ENCODE measurements at places on chromosomes 1 and 21. TPM values are rescaled to one million over a fixed set of nuclear protein-coding genes. Genes with fewer than 3 reads are reported as not detected.

The KLF17 gene
- total RNA-seq, result under 0.01 TPM

The MAP3K21 gene
- total RNA-seq, result 2.9 TPM

- no peak for DNase-seq
These were observed 9.0 kb upstream of the PRDX1 start for GRCh38 chr1:45530632-45531135.

GRCh38 chr1:203364806-203365205 is 13.9 kb upstream of the FMOD start:
- no peak for DNase-seq

DNA sequence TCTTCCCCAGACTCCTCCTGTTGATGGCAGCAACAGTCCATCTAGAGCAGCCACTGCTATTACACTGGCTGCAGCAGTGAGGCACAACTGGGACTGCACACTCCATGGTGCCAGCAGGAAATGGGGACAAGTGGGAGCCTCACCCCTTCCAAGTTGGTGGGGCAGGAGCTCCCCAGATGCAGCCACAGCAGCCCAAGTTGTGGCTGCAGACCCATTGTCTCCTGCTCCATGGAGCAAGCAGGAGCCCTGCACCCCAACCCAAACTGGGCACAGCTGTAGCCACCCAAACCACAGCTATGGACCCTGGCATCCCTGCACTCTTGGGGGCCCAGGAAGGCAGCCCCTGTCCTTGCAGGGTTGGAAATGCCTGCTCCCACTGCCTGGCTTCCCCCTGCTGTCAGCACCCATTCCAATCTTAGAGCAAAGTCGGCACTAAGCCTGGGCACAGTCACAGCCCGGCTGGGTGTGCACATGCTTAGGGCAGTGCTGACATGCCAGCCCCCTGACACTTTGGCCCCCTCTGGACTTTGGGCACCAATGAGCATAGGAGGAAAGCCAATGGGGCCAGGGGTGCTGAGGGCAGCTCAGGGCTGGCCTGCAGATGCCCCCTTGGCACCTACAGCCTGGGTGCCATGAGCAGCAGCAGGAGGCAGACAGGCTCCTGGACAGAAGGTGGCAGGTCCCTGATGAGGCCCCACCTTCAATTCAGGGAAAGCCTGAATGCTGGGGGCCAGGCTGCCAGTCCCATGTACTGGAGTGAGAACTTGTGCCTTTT is 44.0 kb downstream of the MATN1 start:
- no peak for DNase-seq

DNA sequence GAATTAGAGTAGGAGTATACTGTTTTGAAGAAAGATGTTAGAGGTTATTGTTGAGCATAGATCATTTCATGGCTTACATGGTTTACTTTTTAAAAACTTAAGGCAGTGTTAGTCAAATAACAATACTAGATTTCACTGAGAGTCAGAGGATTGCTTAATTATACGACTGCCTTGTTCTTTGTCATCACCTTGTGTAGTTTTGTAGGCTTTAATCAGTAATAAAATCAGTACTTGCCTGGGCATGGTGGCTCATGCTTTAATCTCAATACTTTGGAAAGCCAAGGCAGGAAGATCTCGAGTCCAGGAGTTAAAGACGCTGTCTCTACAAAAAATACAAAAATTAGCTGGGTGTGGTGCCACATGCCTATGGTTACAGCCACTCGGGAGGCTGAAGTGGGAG is 41.3 kb upstream of the GPR52 start:
- DNase-seq, result no peak

GRCh38 chr1:31006747-31007146 is 58.8 kb downstream of the PUM1 start:
- no peak for DNase-seq

The MXRA8 gene
- total RNA-seq, result 10.2 TPM

The DCAF6 gene
- total RNA-seq, result 73.4 TPM

- DNase-seq, result no peak
These were observed 58.7 kb downstream of the IGSF21 start for GRCh38 chr1:18166341-18166740.

- no peak for DNase-seq
These were observed 76.6 kb downstream of the ADCY10 start for GRCh38 chr1:167837326-167837725.

The WNT4 gene
- total RNA-seq, result 3.3 TPM

DNA sequence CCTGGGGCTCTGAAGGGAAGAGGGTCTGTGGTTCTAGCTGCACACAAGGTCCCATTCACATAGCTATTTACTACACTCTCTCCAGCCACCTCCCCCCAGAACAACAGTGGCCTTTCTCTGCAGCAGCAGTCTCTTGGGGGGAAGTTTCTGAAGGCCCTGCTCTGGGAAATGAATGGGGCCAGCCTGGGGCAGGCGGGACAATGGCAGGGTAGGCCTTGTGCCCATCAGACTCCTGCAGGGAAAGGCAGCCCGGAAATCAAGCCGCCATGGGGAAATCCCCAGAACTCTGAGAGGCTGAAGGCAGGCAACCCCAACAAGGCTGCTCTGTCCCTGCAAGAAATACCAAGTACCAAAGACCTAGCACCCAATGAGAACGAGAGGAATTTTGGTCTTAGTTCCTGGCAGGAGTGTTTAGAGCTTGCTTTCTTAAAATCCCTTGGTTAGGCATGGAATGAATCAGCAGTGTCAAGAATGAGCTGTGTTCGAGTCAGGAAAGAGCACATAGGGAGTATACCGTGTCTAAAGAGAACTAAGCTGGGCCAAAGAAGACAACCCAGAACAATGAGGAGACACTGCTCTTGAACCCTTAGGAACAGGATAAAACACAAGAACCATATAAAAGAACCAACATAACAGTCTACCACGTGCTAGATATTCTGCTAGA is 11.3 kb downstream of the ARHGEF11 start:
- DNase-seq, result no peak

- no peak for DNase-seq
These were observed 147.8 kb downstream of the TNFSF18 start for GRCh38 chr1:172902861-172903381.

The NPHP4 gene
- 8.2 TPM for total RNA-seq

GRCh38 chr1:229696385-229696784 is 70.3 kb downstream of the URB2 start:
- no peak for DNase-seq

GRCh38 chr1:92585831-92586230 is 99.1 kb upstream of the GFI1 start:
- no peak for DNase-seq

DNA sequence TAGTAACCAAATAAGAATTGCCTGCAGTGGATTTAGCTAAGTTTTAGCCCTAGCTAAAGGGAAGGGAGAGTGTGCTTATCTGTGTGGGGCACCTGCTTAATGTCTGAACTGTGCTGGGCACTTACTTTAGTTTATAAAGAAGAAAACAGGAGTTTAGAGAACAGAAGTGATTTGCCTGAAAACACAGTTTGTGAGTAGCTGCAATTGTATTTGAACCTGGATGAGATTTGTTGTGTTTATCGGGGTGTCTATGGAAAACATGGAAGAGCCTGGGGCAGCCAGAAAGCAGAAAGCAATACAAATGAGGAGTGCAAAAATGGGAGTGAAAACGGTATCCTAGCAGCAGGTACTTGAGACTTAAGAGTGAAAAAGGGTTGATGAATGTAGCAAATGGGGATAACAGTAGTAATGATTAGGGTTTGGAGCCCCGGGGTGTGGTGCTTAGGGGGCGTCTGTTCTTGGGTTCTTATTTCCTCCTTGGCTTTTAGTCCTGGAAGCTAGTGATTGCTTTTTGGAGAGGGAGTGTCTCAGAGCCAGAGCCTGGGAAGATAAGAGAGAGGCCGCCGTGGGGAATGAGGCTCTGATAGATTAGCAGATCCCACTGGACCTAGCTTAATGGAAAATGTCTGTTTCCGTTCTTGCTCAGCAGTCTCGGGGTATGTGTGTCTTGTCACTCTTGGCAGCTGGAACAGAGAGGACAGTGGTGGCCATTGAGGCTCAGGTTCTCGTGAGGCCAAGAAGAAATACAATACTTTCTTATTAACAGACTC is 5.6 kb downstream of the PRCC start:
- DNase-seq, result no peak

- no peak for DNase-seq
These were observed 339.4 kb upstream of the ESRRG start for GRCh38 chr1:217062586-217062985.

The SPRR4 gene
- not detected for total RNA-seq

The VAMP3 gene
- total RNA-seq, result 28.9 TPM

- peak; percentile 76 for DNase-seq
These were observed at the start of gene PLEKHM2 for GRCh38 chr1:15684042-15684461. Gene PLEKHM2 (plus strand): TSS chr1:15684320. CDS start chr1:15684559, 239 bp downstream.

DNA sequence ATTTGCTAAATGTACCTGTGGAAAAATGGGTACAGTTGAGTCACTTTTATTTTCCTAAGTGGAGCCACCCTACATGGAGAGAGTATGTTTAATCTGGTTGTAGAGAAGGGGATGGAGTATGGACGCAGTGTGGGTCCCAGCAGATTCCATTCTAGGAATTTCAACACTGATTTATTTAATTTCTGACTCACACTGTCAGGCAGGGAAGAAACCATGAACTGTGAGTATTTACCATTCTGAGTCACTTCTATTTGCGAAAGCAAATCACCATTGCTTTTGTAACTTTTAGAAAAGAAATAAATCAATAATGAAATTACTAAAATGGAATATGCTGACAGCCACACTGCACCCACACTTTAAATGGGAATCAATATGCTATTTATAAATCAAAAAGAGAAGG is 339.0 kb downstream of the DSCAM start:
- no peak for DNase-seq

The APOBEC4 gene
- not detected for total RNA-seq

- no peak for DNase-seq
These were observed 35.5 kb downstream of the CRP start for GRCh38 chr1:159678939-159679338.

The ETV3L gene
- under 0.01 TPM for total RNA-seq

- DNase-seq, result no peak
These were observed 433.0 kb upstream of the RUNX1 start for GRCh38 chr21:35482096-35482495.

- DNase-seq, result no peak
These were observed 76.7 kb upstream of the PTGFRN start for GRCh38 chr1:116832932-116833578.

Data from frontal cortex (tissue), 4 donors.